ENCODE measurements at places on chromosomes 12 and 14.

DNA sequence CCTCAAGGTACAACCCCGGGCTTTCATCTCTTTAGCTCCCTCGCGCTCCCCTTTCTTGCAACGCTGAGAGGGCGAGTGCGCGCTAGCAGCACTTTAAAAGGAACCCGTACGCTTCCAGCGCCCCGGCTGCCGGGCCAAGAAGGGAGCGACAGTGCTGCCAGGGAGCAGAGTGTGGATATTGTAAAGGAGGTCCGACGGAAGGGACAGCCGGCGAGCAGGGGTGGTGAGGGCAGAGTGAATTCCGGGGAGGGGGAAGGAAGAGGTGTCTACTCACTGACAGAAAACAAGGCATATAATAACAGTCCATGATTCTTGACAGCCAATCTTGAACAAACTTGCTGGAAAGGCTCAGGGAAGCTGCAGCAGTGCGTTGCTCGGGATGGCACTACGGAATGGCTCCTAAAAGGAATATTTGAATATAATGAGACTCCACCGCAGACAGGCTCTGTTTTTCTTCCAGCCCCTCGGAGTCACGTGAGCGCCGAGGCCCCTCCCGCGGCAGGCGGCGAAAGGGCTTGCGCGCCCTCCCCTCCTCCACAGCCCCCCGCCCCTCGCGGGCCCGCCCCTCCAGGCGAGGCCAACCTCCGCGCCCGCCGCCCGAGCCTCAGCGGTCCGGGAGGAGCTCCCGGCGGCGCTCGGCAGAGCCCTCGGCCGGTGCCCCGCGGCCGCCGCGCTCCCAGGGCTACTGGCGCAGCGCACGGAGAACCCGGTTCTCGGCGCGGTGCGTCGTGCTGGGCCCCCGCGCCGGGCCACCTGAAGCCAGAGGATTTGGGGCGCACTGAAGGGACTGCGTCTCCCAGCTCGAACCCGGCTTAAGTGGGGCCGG is 3.4 kb downstream of the BMP4 start:
- DNase-seq = peak; percentile 39

GRCh38 chr14:56138928-56139327 is 20.7 kb downstream of the PELI2 start:
- no peak for DNase-seq

- DNase-seq = no peak
These were observed 4.4 kb downstream of the KRT3 start for GRCh38 chr12:52791271-52792184.

GRCh38 chr12:82723891-82724290 is 37.2 kb downstream of the TMTC2 start:
- DNase-seq = no peak

DNA sequence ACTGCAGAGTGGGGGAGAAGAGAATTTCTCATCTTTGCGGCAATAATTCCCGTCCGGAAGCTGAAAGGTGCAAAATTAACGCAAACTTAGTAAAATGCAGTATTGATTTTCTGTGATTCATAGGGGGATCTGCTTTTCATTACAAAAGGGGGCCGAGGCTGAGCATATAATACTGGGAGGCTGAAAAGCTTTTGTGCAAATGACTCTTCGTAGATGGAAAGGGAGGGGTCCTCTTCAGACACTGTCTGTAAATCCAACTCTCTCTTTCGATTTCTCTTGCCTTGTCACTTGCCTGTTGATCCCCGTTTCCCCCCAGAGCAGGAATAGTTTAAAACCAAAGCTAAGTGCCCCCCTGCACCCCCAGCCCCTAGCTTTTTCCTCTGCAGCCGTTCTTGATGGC is 258.2 kb downstream of the VRK1 start:
- no peak for DNase-seq

- DNase-seq = no peak
These were observed 6.0 kb downstream of the MTERF2 start for GRCh38 chr12:106980944-106981343.

Measured in activated T-cell treated with anti-CD3 and anti-CD28 coated beads, Interleukin-2, amount 50 U/mL, for 24 hours (primary cell).